ENCODE measurements at places on chromosomes 13 and 19. TPM values are rescaled to one million over a fixed set of nuclear protein-coding genes. Genes with fewer than 3 reads are reported as not detected.

TECR gene
- total RNA-seq: 168 TPM

ZNF667 gene
- not detected for total RNA-seq

TMEM59L gene
- 7.2 TPM for total RNA-seq

OR7C1 gene
- total RNA-seq: not detected

CGB1 gene
- total RNA-seq: not detected

Measured in A549 treated with Mapracorat at 1 μM for 4 hours (cell line).